ENCODE measurements at places on chromosomes 2 and 18. TPM values are rescaled to one million over a fixed set of nuclear protein-coding genes. Genes with fewer than 3 reads are reported as not detected.

DNA sequence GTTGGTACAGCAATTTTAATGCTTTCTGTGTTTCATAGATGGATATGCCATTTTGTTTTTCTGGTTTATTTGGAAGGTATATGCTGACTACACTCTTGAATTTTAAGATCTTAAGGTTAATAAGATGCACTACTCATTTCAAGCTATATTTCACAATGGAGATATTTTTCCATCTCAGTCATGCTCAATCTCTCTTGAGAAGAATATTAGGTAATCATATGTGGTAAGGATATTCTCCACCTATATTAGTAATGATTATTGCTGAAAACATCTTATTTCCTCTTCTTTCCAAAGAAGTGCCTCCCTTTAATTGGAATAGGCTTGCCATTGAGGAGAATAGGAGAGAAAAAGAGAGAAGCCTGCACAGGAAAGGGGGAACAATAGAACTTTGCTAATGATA, 40.1 kb downstream of the EPB41L3 start:
- H3K27me3 ChIP-seq: no peaks in the 10 kb centered on the region

GRCh38 chr2:72367530-72368225, 220.0 kb upstream of the CYP26B1 start:
- no peaks in the 10 kb centered on the region for H3K36me3 ChIP-seq
- peak; percentile 18 for DNase-seq
- no peaks in the 10 kb centered on the region for H3K4me1 ChIP-seq
- H3K27ac ChIP-seq: no peak overlapping the region
- no peak overlapping the region for H3K4me3 ChIP-seq
- no peaks in the 10 kb centered on the region for H3K27me3 ChIP-seq

- no peaks in the 10 kb centered on the region for H3K4me1 ChIP-seq
- no peaks in the 10 kb centered on the region for H3K36me3 ChIP-seq
- no peaks in the 10 kb centered on the region for H3K27me3 ChIP-seq
- no peak overlapping the region for H3K4me3 ChIP-seq
- no peak overlapping the region for H3K27ac ChIP-seq
- DNase-seq: no peak
These were observed 5.4 kb upstream of the TRIB2 start for GRCh38 chr2:12711339-12711738.

GRCh38 chr18:27674411-27674810, 489.3 kb upstream of the CHST9 start:
- no peaks in the 10 kb centered on the region for H3K27me3 ChIP-seq
- DNase-seq: no peak
- H3K27ac ChIP-seq: no peak overlapping the region
- no peak overlapping the region for H3K4me3 ChIP-seq
- H3K4me1 ChIP-seq: no peaks in the 10 kb centered on the region

DNA sequence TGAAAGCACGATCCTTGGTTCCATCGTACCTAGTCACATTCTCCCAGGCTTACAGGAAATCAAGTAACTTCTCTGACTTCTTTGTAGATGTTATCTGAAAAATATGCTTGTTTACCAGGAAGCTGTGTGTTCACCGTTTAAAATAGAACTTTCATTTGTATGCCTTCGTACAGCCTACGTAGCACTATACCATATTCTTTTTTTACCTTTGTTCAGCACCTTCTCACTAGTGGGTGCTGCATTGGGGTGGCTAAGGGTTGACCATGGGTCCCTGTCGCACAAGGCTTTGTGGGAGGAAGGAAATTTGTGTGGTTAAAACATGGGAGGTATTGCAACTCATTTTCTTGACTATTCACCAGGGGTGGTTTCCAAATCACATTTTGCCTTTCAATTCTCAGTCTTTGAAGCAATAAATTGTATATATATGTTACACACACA, 16.6 kb downstream of the MALT1 start:
- no peaks in the 10 kb centered on the region for H3K27me3 ChIP-seq
- no peak overlapping the region for H3K4me3 ChIP-seq
- H3K36me3 ChIP-seq: no peaks in the 10 kb centered on the region
- H3K4me1 ChIP-seq: no peaks in the 10 kb centered on the region
- no peak overlapping the region for H3K27ac ChIP-seq

DNA sequence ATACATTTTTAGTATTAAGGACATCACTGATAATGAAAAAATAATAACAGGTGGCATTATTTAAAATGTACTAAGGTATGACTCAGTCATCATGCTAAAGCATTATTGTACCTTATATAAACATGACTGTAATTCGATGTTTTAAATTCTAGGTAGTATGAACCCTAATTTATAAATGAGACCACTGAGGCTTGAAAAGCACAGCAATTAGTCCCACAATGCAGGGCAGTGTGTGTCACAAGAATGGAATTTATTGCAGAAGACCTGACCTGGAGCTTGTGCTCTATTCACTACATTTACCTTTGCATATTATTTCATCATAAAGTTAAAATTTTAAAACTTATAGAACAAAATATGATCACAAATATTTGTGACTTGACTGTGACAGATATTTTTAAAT, 358.5 kb upstream of the DSEL start:
- H3K4me3 ChIP-seq: no peak overlapping the region
- no peak for DNase-seq
- no peaks in the 10 kb centered on the region for H3K27me3 ChIP-seq
- no peaks in the 10 kb centered on the region for H3K4me1 ChIP-seq
- no peak overlapping the region for H3K27ac ChIP-seq
- H3K36me3 ChIP-seq: no peaks in the 10 kb centered on the region

- H3K4me3 ChIP-seq: no peak overlapping the region
- H3K27ac ChIP-seq: no peak overlapping the region
- H3K27me3 ChIP-seq: no peaks in the 10 kb centered on the region
- H3K36me3 ChIP-seq: no peaks in the 10 kb centered on the region
These were observed 48.8 kb downstream of the PTRHD1 start for GRCh38 chr2:24744356-24744755.

DNA sequence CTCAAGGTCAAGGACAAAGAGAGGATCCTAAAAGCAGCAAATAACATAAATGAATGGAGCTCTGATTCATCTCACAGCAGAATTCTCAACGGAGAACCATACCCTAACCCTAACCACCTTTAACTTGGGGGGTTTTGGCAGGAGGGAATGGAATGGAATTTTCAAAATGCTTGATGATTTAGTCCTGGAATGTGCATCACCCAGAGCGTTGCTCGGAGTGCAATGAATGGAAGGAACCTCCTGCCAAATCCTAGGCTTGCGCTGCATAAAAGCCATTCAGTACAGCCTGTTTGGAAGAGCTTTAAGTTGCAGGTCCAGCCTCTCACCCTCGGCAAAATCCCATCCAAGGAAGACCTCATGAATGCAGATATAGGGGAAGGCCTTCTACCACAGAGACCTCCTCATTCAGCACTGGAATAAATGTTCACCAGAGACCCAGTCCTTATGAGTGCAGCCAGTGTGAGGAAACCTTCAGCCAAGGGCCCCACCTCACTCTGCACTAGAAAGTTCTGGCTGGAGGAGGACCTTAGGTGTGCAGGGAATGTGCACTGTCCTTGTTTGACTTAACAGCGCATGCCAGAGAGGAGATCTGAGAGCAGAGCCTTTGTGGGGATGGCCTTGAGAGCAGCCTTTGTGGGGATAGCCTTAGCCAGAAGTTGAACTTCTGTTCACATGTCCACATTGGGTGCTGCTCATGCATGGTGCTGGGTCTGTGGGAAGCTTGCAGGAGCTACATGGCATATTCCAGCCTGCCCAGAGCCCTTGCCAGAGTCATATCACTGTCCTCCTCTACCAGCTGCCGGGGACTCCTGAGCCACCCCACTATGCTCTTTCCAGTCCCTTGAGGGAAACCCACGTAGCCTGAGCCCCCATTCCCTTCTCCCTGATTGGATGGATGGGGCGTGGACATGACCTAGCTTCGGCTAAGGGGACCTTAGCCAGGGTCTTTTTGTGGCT, 30.5 kb downstream of the ASB1 start:
- H3K27ac ChIP-seq: no peak overlapping the region
- H3K4me3 ChIP-seq: no peak overlapping the region
- H3K36me3 ChIP-seq: no peaks in the 10 kb centered on the region
- no peaks in the 10 kb centered on the region for H3K4me1 ChIP-seq

DNA sequence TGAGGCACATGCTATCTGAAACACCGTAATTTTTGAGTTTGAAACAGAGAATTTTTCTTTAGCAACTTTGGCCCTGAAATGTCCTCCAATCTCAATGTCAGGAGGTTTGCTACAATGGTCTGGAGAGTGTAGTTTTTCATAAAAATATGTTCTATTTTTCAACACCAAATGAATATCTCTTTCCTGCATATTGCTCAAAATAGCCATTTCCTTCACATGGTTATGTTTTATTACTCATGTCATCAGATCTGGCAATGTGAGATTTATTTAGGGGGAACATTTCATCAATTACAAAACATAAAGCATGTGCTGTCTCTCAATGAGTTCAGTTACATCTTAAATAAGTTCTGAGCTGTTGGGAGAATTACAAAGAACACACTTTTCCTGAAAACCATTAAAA, 871.9 kb upstream of the FSHR start:
- H3K4me3 ChIP-seq: no peak overlapping the region
- DNase-seq: no peak
- no peaks in the 10 kb centered on the region for H3K4me1 ChIP-seq
- H3K27me3 ChIP-seq: no peaks in the 10 kb centered on the region
- H3K36me3 ChIP-seq: no peaks in the 10 kb centered on the region
- H3K27ac ChIP-seq: no peak overlapping the region

DNA sequence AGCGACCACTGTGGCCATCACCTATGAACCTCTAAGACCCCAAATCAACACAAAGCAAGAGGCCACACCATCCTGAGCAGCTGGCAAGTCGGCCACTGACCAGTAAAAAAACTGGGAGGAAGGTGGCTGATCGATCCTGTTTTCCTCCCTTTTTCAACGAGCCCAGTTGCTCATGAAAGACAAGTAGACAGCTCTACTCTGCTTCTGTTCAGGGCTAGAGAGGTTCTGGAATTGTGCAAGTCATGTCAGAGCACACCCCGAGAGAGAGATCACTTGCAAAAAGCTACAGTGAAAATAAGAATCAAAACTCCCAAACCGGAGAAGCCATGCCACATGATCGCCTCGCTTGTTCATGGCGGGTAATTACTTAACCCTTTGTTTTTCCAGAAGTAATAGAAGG, 34.6 kb downstream of the ZNF516 start:
- no peak for DNase-seq
- no peaks in the 10 kb centered on the region for H3K36me3 ChIP-seq
- H3K27ac ChIP-seq: no peak overlapping the region
- H3K4me1 ChIP-seq: no peaks in the 10 kb centered on the region
- no peak overlapping the region for H3K4me3 ChIP-seq
- H3K27me3 ChIP-seq: no peaks in the 10 kb centered on the region

DNA sequence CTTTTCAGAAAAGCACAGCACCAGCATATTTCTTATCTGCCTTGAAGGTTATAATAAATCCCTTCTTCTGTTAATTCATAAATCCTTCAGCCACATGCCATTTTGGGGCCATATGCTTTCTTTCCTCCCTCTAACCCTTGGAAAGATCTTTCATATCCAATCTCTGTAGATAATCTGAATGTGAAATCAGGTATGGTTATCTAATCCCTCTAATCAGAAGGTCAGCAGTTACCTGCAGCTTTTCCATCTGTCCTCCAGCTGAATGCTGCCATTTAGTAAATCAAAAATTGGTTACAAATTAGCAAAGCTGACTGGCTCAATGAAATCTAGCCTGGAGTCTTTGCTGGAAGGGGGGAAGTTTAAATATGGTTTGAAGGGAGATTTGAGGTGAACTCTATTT, 230.5 kb downstream of the PIK3C3 start:
- no peaks in the 10 kb centered on the region for H3K36me3 ChIP-seq
- no peaks in the 10 kb centered on the region for H3K27me3 ChIP-seq
- no peaks in the 10 kb centered on the region for H3K4me1 ChIP-seq

- H3K4me1 ChIP-seq: no peaks in the 10 kb centered on the region
- peaks cover 13% of the 10 kb centered on the region for H3K36me3 ChIP-seq
- H3K27me3 ChIP-seq: no peaks in the 10 kb centered on the region
These were observed 29.3 kb upstream of the FAM171B start for GRCh38 chr2:186664385-186665043.

GRCh38 chr2:148594216-148594615, 50.3 kb upstream of the EPC2 start:
- no peaks in the 10 kb centered on the region for H3K36me3 ChIP-seq
- H3K4me3 ChIP-seq: no peak overlapping the region
- no peak for DNase-seq
- H3K27ac ChIP-seq: no peak overlapping the region

DNA sequence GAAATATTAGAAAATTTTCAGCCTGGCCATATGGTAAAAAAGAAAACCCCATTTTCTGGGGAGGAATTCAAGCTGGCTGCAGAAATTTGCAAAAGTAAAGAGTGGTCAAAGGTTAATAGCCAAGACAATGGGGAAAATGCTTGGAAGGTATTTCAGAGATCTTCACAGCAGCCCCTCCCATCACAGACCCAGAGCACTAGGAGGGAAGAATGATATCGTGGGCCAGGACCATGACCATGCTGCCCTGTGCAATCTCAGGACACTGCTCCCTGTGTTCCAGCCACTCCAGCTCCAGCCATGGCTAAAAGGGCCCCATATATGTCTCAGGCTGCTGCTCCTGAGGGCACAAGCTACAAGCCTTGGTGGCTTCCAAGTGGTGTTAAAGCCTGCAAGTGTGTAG, 93.9 kb upstream of the AGAP1 start:
- H3K4me3 ChIP-seq: no peak overlapping the region
- no peak overlapping the region for H3K27ac ChIP-seq
- H3K4me1 ChIP-seq: no peaks in the 10 kb centered on the region

DNA sequence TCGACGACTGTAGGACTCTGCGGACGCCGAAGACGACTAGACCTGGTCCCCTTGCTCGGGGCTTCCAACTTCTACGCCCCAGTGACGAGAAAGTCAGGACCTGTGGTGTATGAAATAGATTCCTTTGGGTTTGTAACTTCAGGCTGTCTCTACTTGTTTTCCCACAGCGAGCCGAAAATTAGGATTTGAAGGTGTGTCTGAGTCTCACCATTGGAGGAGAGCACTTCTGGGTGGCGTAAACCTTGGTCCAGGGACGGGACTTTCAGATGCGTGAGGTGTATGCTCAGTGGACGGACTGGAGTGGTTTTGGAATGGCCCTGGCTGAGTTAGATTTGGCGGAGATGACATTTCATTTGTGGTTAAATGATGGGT, 1.3 kb downstream of the BIRC6 start:
- H3K4me3 ChIP-seq: peak overlapping the region; percentile 96
- no peaks in the 10 kb centered on the region for H3K27me3 ChIP-seq
- H3K36me3 ChIP-seq: no peaks in the 10 kb centered on the region
- H3K4me1 ChIP-seq: no peaks in the 10 kb centered on the region
- peak overlapping the region; percentile 95 for H3K27ac ChIP-seq

GRCh38 chr2:168673265-168674189, 128.9 kb upstream of the NOSTRIN start:
- no peak overlapping the region for H3K4me3 ChIP-seq
- no peak overlapping the region for H3K27ac ChIP-seq
- DNase-seq: no peak
- no peaks in the 10 kb centered on the region for H3K27me3 ChIP-seq

GRCh38 chr18:2878656-2879330, 32.0 kb downstream of the EMILIN2 start:
- no peaks in the 10 kb centered on the region for H3K27me3 ChIP-seq
- H3K4me1 ChIP-seq: no peaks in the 10 kb centered on the region
- DNase-seq: no peak
- no peak overlapping the region for H3K4me3 ChIP-seq

ADNP2 gene
- total RNA-seq: 17.8 TPM

TFCP2L1 gene
- total RNA-seq: 103 TPM

ARMC9 gene
- 9.8 TPM for total RNA-seq

GALR1 gene
- total RNA-seq: 0.02 TPM

CACNB4 gene
- total RNA-seq: 1.0 TPM

PLEKHM3 gene
- 8.3 TPM for total RNA-seq

SAG gene
- not detected for total RNA-seq

C2orf80 gene
- not detected for total RNA-seq

MAIP1 gene
- 35.5 TPM for total RNA-seq

COL4A3 gene
- 0.42 TPM for total RNA-seq

UGT1A1 gene
- total RNA-seq: 1.9 TPM

CXCR4 gene
- total RNA-seq: 3.6 TPM

STK36 gene
- total RNA-seq: 17.8 TPM

COL3A1 gene
- total RNA-seq: 119 TPM

SGPP2 gene
- 96.5 TPM for total RNA-seq

Measured in colonic mucosa (tissue), 4 donors.